ENCODE measurements at places on chromosomes 11 and 22.

- no peak for DNase-seq
Measured at GRCh38 chr11:31932879-31933278, 121.8 kb upstream of the PAX6 start.

DNA sequence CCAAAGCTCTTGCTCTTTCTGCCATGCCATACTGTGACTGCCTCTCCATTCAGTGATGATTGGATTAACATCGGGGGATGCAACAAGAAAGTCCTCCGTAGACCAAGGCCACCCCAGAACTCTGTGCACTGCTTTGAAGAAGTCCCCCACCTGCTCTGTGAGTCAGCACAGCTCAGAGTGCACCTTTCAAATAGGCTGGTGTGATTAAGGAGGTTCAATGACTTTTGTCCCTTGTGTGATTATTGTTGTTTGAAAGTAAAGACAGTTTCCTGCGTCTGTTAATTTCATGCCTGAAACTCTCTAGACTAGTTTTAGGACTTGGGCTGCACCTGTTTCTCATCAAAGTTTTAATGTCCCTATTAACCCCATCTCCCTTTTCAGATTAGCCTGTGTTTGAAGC lies 33.0 kb upstream of the DBX1 start:
- no peak for DNase-seq

- no peak for DNase-seq
Measured at GRCh38 chr11:119108857-119109221, 1.7 kb downstream of the C2CD2L start.

DNA sequence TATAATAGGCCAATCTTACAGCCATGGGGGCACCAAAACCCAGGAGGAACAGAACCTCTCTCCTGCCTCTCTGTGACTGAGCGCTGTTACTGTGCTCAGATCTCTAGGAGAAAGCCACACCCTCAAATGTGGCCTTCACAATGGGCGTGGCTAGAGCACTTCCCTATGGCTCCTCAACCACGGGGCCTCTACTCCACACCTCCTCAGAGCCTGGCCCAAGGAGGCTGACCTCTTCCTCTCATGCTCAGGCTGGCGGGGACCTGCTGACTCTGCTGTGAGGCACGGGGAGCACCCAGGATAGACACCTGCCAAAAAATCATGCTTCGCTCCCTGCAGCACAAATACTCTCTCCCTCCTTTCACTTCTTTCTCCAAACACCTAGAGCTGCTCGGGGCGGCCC lies 41.0 kb downstream of the C11orf58 start:
- no peak for DNase-seq

DNA sequence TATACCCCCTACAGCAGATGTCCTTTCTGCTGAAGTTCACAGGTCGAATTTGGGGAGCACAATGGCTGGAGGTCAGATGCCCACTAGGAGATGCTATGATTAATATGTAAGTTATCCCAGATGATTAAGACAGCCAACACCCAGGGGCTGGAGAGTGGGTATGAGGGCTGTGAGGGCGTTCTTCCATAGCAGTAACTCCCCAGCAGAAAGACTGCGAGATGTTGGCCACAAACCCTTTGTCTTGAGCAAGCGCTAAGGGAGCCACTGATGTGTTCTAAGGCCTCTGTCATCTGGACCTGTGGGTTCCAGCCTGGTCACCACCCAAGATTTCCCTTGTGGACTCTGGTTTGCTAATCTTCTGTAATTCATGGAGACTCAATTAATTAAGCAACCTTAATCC lies 77.6 kb downstream of the BMAL1 start:
- no peak for DNase-seq

DNA sequence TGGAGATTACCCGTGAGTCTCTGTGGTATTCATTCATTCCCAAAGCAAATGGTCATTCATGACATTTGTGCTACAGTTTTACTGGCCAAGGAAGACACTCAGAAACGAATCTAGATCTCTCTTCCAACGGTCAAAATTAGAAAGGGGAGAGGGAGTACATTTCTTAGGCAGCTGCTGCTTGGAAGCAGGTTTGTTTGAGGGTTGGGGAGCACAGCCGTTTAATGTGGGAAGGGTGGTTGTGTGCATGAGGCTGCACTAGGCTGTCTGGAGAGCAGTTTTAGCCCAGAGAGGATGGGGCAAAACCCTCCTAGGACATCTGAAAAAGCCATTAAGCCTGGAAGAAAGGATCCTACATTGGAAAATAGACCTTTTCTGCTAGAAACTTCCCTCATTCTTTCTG lies 29.7 kb upstream of the TIMP3 start:
- DNase-seq, result no peak

DNA sequence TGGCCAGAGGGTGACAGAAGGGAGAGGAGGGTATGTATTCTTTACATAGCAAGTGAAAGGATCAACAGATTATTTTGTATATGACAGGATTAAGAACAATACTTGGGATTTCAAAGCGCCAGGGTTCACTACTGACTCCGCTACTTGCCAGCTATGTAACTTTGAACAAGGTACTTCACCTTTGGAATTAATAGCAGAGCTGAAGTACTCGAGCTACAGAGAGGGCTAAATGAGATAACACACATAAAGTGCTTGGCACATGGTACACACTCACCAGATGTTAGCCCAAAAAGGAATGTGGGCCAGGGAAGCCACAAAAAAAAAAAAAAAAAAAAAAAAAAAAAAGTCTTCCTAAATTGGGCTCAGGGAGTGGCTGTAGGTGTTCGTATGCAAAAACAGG lies 408.4 kb downstream of the BUD13 start:
- DNase-seq, result no peak

DNA sequence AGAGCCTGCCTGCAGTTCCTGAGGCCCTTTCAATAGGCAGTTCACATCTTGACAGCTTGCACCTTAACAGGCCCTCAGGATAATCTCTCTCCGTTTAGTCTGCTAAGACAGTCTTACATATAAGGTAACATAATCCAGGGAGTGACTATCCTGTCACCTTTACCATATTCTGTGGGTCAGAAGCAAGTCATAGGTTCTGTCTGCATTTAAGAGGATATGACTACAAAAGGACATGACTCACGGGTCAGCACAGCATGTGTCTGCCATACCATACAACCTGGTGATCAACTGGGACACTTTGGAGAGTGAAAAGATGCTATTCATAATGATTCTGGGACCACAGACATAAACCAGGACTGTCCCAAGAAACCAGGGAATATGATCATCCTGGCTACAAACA lies 611.1 kb downstream of the SOX6 start:
- no peak for DNase-seq

GRCh38 chr11:8089791-8090510 lies 8.9 kb downstream of the TUB start:
- no peak for DNase-seq

GRCh38 chr11:61728940-61729219 lies 23.6 kb upstream of the MYRF start:
- no peak for DNase-seq

GRCh38 chr22:45200860-45201511 lies 37.3 kb downstream of the NUP50 start:
- DNase-seq, result no peak

DNA sequence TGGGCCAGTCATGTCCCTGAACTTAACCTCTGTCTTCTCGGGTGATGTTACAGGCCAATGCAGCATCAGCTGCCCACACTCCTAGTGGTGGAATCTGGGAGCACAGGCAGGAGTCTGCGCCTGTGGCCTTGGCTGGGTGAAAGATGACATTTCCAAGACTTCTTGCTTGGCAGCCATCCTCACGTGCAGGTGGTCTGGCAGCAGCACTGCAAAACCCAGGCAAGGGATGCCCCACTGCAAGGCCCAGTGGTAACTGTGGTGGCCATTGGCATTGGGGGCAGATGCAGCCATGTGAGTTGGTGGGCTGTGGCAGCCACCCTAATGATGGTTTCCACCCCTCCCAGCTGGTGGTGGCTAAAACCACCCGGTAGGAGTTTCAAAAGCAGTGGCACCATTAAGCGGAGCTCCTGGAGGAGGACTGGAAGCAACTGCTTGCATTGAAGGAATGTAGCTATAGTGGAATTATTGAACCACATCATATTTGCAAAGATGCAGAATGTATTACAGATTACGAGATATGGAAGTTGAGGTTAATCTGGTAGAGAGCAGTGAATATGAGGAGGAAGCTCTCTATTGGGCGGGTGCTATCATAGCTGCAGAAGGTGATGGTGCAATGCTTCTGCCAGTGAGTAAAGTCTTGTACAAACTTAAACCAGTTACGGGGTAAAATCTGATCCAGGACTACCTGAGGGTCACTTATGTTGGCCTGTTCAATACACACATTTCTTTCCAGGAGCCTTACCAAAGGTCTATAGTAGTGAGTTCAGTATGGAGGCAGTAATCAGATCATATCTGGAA lies 120.7 kb upstream of the TOP3B start:
- no peak for DNase-seq

- DNase-seq, result no peak
Measured at GRCh38 chr11:3234846-3235245, 2.6 kb upstream of the MRGPRE start.

GRCh38 chr11:19957294-19957943 lies 202.9 kb downstream of the DBX1 start:
- no peak for DNase-seq

DNA sequence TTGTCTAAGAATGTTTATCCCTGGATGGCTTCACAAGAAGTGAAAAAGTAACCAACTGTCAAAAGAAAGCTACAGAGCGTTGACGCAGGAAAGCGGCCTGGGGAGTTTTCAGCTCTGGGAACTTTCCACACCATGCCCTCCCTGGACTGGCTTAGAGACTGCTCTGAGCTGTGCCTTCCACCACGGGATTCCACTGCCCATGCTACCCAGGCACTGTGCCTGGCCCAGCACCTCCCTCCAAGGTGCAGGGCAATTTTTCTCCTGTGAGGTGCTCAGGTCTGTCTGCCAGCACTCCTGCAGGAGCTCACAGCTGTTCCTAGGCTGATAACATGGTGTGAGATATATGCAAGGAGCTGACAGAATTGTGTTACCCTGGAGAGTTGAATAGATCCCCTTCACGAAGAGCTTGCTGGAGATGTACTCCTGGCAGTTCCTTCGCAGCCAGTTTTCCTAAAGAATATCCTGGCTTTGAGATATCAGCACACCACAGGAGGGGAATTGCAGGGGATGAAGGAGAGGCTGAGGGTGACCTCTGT lies 258.3 kb upstream of the B3GAT1 start:
- DNase-seq, result no peak

DNA sequence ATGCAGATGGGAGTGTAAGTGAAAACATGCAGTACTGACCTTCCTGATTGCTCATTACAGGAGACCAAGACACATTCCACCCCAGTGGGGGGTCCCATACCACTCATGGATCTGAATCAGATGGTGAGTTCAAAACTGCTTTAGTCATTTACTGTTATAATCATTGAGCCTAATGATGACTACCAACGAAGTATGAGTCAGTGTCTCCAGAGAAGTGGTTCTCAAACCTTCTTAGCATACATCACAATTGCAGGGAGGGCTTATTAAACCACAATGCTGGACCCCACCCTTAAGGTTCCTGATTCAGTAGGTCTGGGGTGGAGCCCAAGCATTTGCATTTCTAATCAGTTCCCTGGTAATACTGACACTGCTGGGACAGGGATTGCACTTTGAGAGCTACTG lies 75.8 kb downstream of the CD44 start:
- DNase-seq, result no peak

DNA sequence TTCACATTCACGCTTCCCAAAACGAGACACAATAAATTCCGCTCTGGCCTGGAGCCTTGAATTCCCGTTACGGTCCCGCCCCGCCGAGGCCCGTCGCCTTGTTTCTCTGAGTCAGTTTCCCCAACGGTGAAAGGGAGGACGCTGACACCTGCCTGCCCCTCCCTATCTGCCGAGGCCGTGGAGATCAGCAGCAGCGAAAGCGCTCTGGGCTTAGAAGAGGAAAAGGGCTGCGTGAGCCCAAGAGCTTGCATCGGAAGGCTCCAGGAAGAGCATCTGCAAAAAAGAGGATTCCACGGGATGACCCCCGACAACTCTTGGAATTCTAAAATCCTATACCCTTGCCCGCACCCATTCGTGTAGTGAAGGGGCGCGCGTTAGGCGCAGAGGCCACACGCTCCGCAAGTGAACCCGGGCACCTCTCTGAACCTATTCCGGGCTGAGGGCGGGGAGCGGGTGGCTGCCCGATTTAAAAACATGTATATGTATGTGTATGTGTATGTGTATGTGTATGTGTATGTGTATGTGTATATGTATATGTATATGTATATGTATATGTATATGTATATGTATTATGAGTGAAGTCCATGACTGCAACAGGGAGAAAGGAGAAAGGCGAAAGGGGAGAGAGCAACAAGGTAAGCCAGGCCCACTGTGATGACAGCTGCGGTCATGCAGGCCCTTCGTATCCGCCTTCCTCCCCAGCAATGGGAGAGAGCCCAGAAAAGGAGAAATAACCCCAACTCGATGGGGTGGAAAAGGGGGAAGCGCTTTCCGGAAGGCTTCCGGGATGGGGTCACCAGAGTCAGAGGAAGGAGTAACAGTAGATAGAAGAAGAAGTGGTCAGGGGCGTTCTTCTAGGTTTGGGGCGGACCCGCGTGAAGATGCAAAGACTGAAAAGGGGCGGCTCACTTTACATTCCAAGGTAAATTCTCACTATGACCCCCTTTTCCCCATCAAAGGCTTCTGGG lies 948 bp upstream of the MRTFA start:
- DNase-seq, result peak; percentile 38

DNA sequence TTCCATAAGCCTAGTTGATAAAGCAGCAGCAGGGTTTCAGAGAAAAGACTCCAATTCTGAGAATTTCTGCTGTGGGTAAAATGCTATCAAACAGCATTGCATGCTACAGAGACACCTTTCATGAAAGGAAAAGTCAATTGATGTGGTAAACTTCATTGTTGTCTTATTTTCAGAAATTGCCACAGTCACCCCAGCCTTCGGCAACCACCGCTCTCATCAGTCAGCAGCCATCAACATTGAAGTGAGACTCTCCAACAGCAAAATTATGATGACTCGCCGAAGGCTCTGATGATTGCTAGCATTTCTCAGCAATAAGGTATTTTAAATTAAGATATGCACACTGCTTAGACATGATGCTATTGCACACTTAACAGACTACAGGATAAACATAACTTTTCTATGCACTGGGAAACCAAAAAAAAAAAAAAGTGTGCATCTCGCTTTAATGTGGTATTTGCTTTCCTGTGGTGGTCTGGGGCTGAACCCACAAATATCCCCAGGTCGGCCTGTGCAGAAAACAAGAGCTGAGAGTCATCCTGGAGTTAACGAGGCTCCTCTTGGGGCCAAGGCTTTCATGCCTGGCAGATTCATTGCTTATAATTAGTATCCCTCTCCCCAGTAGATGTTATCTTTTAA lies 192.1 kb downstream of the CTTN start:
- no peak for DNase-seq

DNA sequence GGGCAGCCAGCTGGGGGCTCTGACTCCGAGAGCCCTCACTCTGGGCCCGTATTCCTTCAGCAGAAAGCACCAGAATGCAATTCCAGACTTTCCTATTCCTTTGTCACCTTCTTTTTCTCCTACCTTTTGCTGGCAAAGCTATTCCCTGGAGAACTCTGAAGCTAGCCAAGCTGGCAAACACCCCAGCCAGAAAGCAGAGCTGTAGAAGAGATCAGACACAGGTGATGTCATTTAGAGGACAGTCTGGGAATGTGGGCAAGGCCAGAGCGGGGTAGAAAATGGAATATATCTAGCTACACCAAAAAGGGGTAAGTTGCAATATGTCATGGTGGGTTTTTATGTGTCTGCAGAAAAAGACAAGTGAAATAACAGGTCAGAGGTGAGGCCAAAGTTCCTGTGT lies 205.1 kb downstream of the NXPE2 start:
- DNase-seq, result no peak

- DNase-seq, result no peak
Measured at GRCh38 chr11:33110083-33110482, 51.2 kb downstream of the CSTF3 start.

- DNase-seq, result peak; percentile 38
Measured at GRCh38 chr22:37843741-37844089, 419 bp downstream of the ANKRD54 start.

Measured in NCI-H1105 (cell line).